ENCODE measurements at places on chromosomes 6 and 20. TPM values are rescaled to one million over a fixed set of nuclear protein-coding genes. Genes with fewer than 3 reads are reported as not detected.

GRCh38 chr20:51526754-51527153 is 15.8 kb downstream of the NFATC2 start:
- no peak for DNase-seq
- H3K4me1 ChIP-seq: peaks cover 66% of the 10 kb centered on the region
- H3K27ac ChIP-seq: peak overlapping the region; percentile 94
- peak overlapping the region; percentile 82 for H3K4me3 ChIP-seq
- H3K27me3 ChIP-seq: no peaks in the 10 kb centered on the region
- H3K36me3 ChIP-seq: peaks cover 49% of the 10 kb centered on the region

- peaks cover under 1% of the 10 kb centered on the region for H3K4me1 ChIP-seq
- H3K27me3 ChIP-seq: peaks cover 18% of the 10 kb centered on the region
- no peak overlapping the region for H3K27ac ChIP-seq
- no peak for DNase-seq
- H3K4me3 ChIP-seq: no peak overlapping the region
These were observed 109.7 kb downstream of the RCAN2 start for GRCh38 chr6:46381579-46381978.

GRCh38 chr6:52733172-52733571 is 30.1 kb downstream of the GSTA2 start:
- DNase-seq: no peak
- no peaks in the 10 kb centered on the region for H3K36me3 ChIP-seq
- H3K4me1 ChIP-seq: no peaks in the 10 kb centered on the region
- H3K4me3 ChIP-seq: no peak overlapping the region
- H3K27ac ChIP-seq: no peak overlapping the region

GRCh38 chr20:10621149-10621548 is 52.6 kb downstream of the JAG1 start:
- no peaks in the 10 kb centered on the region for H3K36me3 ChIP-seq
- no peak overlapping the region for H3K27ac ChIP-seq
- H3K4me1 ChIP-seq: peaks cover 2% of the 10 kb centered on the region
- no peaks in the 10 kb centered on the region for H3K27me3 ChIP-seq
- DNase-seq: no peak

GRCh38 chr6:137188855-137189254 is 15.4 kb upstream of the IL22RA2 start:
- DNase-seq: peak; percentile 52
- peaks cover under 1% of the 10 kb centered on the region for H3K36me3 ChIP-seq

DNA sequence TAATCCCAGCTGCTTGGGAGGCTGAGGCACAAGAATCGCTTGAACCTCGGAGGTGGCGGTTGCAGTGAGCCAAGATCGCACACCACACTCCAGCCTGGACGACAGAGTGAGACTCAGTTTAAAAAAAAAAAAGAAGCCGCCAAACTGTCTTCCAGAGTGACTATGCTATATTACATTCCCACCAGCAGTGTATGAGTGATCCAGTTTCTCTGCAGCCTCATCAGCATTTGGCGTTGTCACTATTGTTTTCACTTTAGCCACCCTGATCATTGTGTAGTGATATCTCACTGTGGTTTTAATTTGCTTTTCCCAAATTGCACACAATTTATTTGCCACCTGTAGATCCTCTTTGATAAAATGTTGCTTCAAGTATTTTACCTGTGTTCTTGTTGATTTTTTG is 6.0 kb upstream of the AKAP12 start:
- no peak overlapping the region for H3K27ac ChIP-seq
- H3K36me3 ChIP-seq: no peaks in the 10 kb centered on the region
- no peak overlapping the region for H3K4me3 ChIP-seq
- H3K4me1 ChIP-seq: peaks cover 5% of the 10 kb centered on the region
- H3K27me3 ChIP-seq: peaks cover 29% of the 10 kb centered on the region

DNA sequence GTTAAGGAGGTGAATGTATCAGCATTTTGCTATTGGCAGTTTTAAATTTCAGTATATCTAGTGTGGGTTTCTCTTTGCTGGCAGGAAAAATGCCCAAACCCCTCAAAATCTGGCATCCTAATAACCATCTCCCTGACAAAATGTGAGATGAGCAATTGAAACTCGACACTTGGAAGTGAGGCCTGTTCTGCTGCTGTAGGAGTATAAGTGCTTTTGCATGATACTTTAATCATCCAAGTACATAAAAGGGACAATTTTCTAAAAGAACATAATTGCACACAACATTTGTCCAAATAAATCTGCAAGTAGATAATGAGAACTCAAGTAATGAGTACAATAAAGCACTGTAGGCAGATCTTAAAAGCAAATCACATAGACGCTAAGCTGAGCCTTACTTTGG is 36.5 kb downstream of the LAMP5 start:
- DNase-seq: no peak
- no peaks in the 10 kb centered on the region for H3K36me3 ChIP-seq
- no peak overlapping the region for H3K4me3 ChIP-seq
- no peak overlapping the region for H3K27ac ChIP-seq
- no peaks in the 10 kb centered on the region for H3K27me3 ChIP-seq
- no peaks in the 10 kb centered on the region for H3K4me1 ChIP-seq

The SF3B5 gene
- 217 TPM for total RNA-seq

The KCNK5 gene
- total RNA-seq: 33.8 TPM

All from activated CD4-positive, alpha-beta T cell treated with anti-CD3 and anti-CD28 coated beads, Interleukin-2, amount 10 ng/mL, durations not matched to agents 24 days and 14 days (primary cell).